ENCODE measurements at places on chromosomes 1 and 21. TPM values are rescaled to one million over a fixed set of nuclear protein-coding genes. Genes with fewer than 3 reads are reported as not detected.

DNA sequence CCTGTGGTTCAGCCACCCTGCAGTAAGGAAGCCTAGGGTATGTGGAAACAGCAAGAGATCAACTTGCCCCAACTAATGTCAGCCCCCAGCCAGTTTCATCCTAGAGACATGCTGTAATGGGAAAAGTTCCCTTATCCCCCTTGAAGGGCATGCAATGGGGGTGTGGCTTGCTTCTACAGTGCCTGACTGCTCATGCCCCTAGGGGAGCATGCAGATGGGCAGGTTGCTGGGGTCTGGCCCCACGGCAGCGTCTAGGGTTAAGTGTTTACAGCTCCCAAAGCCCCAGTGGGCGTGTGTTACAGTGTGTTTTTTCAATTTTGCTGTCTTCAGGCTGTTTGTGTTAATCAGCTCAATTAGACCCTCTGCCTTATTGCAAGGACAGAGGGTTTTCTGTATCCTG lies 1105.9 kb downstream of the AMY1C start:
- DNase-seq = no peak
- H3K36me3 ChIP-seq = no peaks in the 10 kb centered on the region
- H3K27ac ChIP-seq = no peak overlapping the region
- H3K4me1 ChIP-seq = no peaks in the 10 kb centered on the region
- H3K4me3 ChIP-seq = no peak overlapping the region

- H3K27me3 ChIP-seq = no peaks in the 10 kb centered on the region
- no peak overlapping the region for H3K4me3 ChIP-seq
- peaks cover 28% of the 10 kb centered on the region for H3K4me1 ChIP-seq
- H3K27ac ChIP-seq = no peak overlapping the region
- no peak for DNase-seq
Observed at GRCh38 chr21:34205811-34206571, 132.6 kb downstream of the MRPS6 start.

GRCh38 chr1:204769997-204770396 lies 84.5 kb upstream of the LRRN2 start:
- H3K4me1 ChIP-seq = no peaks in the 10 kb centered on the region
- H3K27me3 ChIP-seq = peaks cover 98% of the 10 kb centered on the region
- no peak overlapping the region for H3K4me3 ChIP-seq
- H3K36me3 ChIP-seq = no peaks in the 10 kb centered on the region
- no peak for DNase-seq

GRCh38 chr1:207813512-207813881 lies 61.6 kb downstream of the CD46 start:
- H3K4me1 ChIP-seq = peaks cover 97% of the 10 kb centered on the region
- H3K27ac ChIP-seq = peak overlapping the region; percentile 97
- H3K27me3 ChIP-seq = no peaks in the 10 kb centered on the region
- peak overlapping the region; percentile 54 for H3K4me3 ChIP-seq

- H3K27ac ChIP-seq = no peak overlapping the region
- no peaks in the 10 kb centered on the region for H3K36me3 ChIP-seq
- H3K4me3 ChIP-seq = no peak overlapping the region
- H3K27me3 ChIP-seq = peaks cover 98% of the 10 kb centered on the region
Observed at GRCh38 chr21:41772351-41773080, 5.7 kb upstream of the RIPK4 start.

DNA sequence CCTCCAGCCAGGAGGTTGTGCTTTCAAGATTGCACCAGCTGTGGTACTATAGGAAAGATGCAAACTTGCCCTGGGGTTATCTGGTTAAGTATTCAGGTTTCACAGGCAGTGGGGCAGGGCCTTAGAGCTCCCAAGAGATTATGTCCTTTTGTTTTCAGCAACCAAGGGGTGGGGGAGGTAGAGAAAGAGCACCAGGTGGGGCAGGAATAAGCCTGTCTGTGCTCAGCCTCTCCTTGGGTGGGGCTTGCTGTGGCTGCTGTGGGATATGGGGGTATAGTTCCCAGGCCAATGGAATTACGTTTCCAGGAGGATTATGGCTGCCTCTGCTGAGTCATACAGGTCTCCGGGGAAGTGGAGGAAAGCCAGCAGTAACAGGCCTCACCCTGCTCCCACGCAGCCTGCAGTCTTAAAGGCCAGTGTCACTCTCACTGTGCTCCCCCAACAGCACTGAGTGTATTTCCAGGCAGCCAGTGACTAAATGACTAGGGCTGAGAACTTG lies 508.6 kb downstream of the RWDD3 start:
- no peaks in the 10 kb centered on the region for H3K27me3 ChIP-seq
- no peaks in the 10 kb centered on the region for H3K36me3 ChIP-seq
- peak; percentile 21 for DNase-seq

DNA sequence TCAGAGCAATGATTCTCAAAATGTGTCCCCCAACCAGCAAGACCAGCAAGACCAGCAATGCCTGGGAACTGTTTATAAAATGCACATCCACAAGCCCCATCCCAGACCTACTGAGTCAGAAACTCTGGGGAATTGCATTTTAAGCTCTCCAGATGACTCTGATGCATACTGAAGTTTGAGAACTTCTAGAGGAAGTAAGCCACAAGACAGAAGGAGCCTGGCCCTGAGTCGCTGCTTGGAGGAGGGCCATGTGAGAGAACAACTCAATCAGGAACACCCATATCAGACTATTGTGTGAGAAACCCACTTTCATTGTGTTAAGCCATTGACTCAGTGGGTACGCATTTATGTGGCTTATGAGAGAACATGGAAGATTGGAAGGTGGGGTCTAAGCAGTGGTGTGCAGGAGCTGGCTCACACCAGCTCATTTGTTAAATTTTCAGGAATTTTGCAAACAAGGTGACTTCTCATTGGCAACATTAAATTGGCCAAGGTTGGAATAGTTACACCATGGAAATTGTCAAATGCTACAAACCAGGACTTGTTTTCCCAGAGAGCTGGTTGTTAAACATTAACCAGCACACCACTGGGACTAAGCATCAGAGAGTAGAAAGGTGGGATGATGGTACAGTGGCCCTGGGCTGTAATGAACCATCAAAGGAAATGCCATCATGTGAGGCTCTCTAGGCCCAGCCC lies 38.9 kb downstream of the ATP1A1 start:
- no peak for DNase-seq
- H3K36me3 ChIP-seq = peaks cover 5% of the 10 kb centered on the region
- no peak overlapping the region for H3K4me3 ChIP-seq
- H3K27me3 ChIP-seq = no peaks in the 10 kb centered on the region
- peaks cover 68% of the 10 kb centered on the region for H3K4me1 ChIP-seq

- no peak overlapping the region for H3K4me3 ChIP-seq
- no peaks in the 10 kb centered on the region for H3K4me1 ChIP-seq
- no peaks in the 10 kb centered on the region for H3K36me3 ChIP-seq
Observed at GRCh38 chr1:30258876-30259275, 464.5 kb downstream of the MATN1 start.

DNA sequence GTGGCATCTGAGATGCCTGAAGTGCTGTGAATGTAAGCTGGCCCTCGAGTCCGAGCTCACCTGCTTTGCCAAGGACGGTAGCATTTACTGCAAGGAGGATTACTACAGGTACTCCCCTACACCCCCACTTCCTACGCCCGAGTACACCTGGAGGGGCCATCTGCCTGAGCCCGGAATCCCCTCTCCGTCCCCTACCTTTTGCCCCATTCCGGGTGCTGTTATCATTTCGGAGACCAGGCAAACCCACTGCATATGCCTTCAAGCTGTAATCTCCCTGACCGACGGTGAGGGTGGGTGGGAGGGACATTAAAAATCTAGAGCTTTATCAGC lies 2.9 kb downstream of the LHX9 start:
- peaks cover 100% of the 10 kb centered on the region for H3K27me3 ChIP-seq
- H3K27ac ChIP-seq = no peak overlapping the region
- no peaks in the 10 kb centered on the region for H3K36me3 ChIP-seq
- no peak for DNase-seq
- H3K4me1 ChIP-seq = peaks cover 50% of the 10 kb centered on the region

DNA sequence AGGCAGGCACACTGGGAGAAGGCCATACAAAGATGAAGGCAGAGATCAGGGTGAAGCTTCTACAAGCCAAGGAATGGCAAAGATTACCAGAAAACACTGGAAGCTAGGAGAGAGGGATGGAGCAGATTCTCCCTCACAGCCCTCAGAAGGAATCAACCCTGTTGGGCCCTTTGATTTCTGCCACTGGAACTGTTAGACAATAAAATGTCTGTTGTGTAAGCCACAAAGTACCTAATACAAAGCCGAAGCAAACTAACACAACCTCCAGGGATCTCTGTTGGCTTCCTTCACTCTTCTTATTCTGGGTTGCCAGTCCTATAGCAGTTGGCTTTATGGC lies 1.7 kb upstream of the PLA2G2A start:
- no peak overlapping the region for H3K4me3 ChIP-seq
- no peak for DNase-seq
- no peaks in the 10 kb centered on the region for H3K36me3 ChIP-seq
- H3K27me3 ChIP-seq = peaks cover 38% of the 10 kb centered on the region
- H3K27ac ChIP-seq = peak overlapping the region; percentile 63

GRCh38 chr1:186750257-186750656 lies 70.0 kb upstream of the PTGS2 start:
- no peak overlapping the region for H3K27ac ChIP-seq
- H3K4me1 ChIP-seq = no peaks in the 10 kb centered on the region
- H3K36me3 ChIP-seq = no peaks in the 10 kb centered on the region
- H3K4me3 ChIP-seq = no peak overlapping the region
- no peak for DNase-seq

GRCh38 chr1:171794085-171794484 lies 12.6 kb downstream of the METTL13 start:
- no peak overlapping the region for H3K4me3 ChIP-seq
- no peak for DNase-seq
- no peak overlapping the region for H3K27ac ChIP-seq
- H3K4me1 ChIP-seq = no peaks in the 10 kb centered on the region
- peaks cover 93% of the 10 kb centered on the region for H3K36me3 ChIP-seq

DNA sequence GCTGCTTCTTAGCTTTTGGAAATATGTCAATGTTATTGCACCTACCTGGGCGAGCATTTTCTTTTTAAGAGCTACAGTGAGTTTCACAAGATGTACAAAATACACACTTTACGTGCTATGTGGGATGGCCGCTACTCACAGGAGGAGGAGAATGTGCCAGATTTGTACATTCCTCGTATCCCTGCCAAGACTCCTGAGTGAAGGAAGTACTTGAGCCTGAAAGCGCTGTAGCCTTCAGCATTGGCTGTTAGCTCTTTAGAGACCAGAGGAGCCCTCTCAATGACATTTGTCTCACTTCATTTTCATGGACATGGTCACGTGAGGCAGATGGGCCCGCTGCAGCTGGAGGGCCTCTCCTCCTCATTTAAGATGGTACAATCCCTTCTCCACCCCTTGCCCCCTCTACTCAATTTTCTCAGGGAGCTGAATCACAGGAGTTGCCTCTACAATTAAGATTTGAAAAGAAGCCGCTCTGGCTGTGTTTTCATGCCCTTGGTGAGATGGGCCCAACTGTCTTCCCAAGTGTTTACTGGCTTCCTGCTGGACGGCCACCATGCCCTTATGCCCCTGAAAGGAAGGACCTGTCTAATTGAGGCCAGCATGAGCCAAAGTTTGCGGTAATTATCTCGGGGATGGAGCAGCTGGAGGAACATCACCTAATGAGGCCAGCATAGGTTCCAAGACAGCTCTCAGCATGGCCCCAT lies 442.6 kb downstream of the PRDM2 start:
- DNase-seq = no peak
- no peaks in the 10 kb centered on the region for H3K36me3 ChIP-seq
- no peak overlapping the region for H3K27ac ChIP-seq
- peaks cover 20% of the 10 kb centered on the region for H3K4me1 ChIP-seq
- H3K4me3 ChIP-seq = no peak overlapping the region

DNA sequence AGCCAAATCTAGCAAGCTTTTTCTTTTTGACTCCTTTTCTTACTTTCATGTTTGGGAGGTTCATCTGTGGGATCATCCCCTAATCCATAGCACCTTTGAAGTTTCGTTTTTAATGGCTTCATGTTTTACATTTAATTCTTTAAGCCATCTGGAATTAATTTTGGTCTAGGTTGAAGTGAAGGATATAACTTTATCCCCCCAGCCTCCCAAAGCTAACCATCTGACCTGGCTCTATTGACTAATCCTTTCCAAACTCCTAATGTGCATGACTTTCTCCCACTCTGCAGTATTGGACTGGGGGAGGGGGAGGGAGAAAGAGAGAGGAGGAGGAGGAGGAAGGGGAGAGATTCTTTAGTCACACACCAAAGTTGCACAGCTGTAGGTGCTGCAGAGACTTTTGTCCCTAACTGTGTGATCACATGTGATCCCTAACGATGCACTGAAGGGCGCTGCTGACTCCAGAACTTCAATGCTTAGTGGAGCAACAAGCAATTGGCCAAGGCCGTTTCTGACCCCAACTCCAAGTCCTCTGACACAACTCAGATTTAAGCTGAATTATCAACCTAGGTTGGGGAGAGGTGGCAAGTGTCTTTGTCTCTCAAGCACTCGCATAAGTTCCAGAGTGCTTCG lies 191.6 kb downstream of the HUNK start:
- no peak for DNase-seq
- H3K27ac ChIP-seq = no peak overlapping the region
- H3K27me3 ChIP-seq = peaks cover 18% of the 10 kb centered on the region
- no peak overlapping the region for H3K4me3 ChIP-seq
- no peaks in the 10 kb centered on the region for H3K36me3 ChIP-seq

DNA sequence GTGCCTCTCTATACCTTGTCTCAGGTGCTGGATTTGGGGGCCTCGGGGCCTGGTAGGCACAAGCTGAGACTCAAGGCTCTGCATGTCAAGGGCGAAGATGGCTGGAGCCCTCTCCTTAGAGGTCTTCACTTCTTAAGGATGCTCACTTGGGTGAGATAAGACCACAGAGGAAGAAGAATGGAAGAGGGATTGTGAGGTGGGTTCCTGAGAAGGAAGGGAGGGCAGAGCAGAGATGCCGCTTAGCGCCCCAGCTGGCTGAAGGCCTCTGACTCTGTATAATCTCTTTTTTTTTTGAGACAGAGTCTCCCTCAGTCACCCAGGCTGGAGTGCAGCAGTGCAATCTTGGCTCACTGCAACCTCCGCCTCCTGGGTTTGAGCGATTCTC lies 32.2 kb downstream of the SOX13 start:
- H3K4me1 ChIP-seq = peaks cover 74% of the 10 kb centered on the region
- no peak overlapping the region for H3K4me3 ChIP-seq
- no peaks in the 10 kb centered on the region for H3K36me3 ChIP-seq
- DNase-seq = no peak

- H3K27me3 ChIP-seq = no peaks in the 10 kb centered on the region
- H3K27ac ChIP-seq = peak overlapping the region; percentile 66
- DNase-seq = peak; percentile 34
- peaks cover 13% of the 10 kb centered on the region for H3K4me1 ChIP-seq
Observed at GRCh38 chr1:166379447-166379846, 212.6 kb upstream of the FAM78B start.

BTF3L4 gene
- 25.9 TPM for total RNA-seq

FABP3 gene
- 4,737 TPM for total RNA-seq

HSF2BP gene
- total RNA-seq = 0.16 TPM

ADORA1 gene
- total RNA-seq = 16.4 TPM

TRAPPC10 gene
- total RNA-seq = 21.4 TPM

AJAP1 gene
- 0.16 TPM for total RNA-seq

FAM78B gene
- 4.5 TPM for total RNA-seq

AZIN2 gene
- total RNA-seq = 2.8 TPM

DISP3 gene
- total RNA-seq = not detected

MROH9 gene
- not detected for total RNA-seq

C1orf87 gene
- total RNA-seq = not detected

BCL2L15 gene
- not detected for total RNA-seq

MATN1 gene
- not detected for total RNA-seq

CYP4A11 gene
- total RNA-seq = not detected
